ENCODE measurements at places on chromosomes 2 and 18. TPM values are rescaled to one million over a fixed set of nuclear protein-coding genes. Genes with fewer than 3 reads are reported as not detected.

The SPP2 gene
- polyA plus RNA-seq: not detected

The SIX2 gene
- 1.0 TPM for polyA plus RNA-seq

The IAH1 gene
- 56.6 TPM for polyA plus RNA-seq

The C2orf92 gene
- polyA plus RNA-seq: 9.4 TPM

The MC5R gene
- not detected for polyA plus RNA-seq

The CCBE1 gene
- 3.7 TPM for polyA plus RNA-seq

The LRATD1 gene
- 0.76 TPM for polyA plus RNA-seq

The BMPR2 gene
- polyA plus RNA-seq: 17.8 TPM

The MOGAT1 gene
- polyA plus RNA-seq: 0.34 TPM

The GALM gene
- polyA plus RNA-seq: 47.4 TPM

DNA sequence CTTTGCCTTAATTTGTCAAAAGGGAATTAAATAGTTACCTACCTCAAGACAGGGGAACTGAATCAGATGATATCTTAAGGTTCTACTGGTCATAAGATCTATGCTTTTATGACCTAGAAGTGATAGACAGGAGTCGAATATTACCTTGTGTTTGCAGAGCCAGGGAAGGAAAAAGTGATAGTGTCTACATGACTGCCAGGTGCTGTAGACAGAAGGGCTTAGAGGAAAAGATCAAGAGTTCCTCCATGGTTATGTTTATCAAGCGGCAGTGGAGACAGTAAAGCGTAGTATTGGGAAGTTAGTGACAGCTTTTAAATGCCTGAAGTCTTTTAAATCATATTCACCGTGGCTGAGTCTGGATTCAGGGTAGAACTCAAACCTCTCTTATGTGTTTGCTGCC is 11.9 kb downstream of the CRIM1 start:
- H3K4me1 ChIP-seq: peaks cover 30% of the 10 kb centered on the region
- H3K27ac ChIP-seq: no peak overlapping the region
- H3K36me3 ChIP-seq: no peaks in the 10 kb centered on the region
- peaks cover 3% of the 10 kb centered on the region for H3K27me3 ChIP-seq

DNA sequence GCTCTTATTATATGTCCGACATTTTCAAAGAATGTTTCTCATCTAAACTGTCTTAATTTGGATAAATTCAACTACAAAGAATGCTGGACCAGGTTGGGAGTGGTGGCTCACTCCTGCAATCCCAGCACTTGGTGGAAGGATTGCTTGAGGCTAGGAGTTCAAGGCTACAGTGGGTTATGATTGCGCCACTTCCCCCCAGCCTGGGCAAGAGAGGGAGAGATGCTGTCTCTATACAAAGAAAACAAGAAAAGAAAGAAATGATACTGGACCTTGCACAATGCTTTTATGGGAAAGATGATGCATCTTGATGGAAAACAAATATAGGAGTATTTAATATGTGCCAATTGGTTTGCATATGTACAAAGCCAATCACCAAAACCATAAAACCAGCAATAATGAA is 296.7 kb downstream of the LPIN1 start:
- H3K27ac ChIP-seq: no peak overlapping the region
- DNase-seq: no peak
- no peaks in the 10 kb centered on the region for H3K36me3 ChIP-seq
- H3K4me3 ChIP-seq: no peak overlapping the region
- no peaks in the 10 kb centered on the region for H3K27me3 ChIP-seq
- no peaks in the 10 kb centered on the region for H3K4me1 ChIP-seq

DNA sequence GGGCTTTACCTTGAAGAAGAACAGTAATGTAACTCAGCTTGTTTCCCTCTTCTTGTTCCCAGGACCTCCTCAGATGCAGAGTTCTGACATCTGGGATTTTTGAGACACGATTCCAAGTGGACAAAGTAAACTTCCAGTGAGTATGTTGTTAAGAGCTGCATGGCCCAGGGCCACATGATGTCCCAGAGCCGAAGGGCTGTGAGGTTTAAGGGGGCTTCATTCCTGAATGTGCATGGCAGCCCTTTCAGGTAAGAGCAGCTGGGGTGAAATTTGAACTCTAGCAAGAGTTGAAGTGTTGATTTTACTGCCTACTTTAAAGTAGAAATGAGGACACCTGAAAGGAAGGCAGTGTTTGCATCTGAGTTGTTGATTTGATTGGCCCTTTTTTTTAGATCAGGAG is 13.3 kb downstream of the CHMP1B start:
- H3K27me3 ChIP-seq: no peaks in the 10 kb centered on the region
- DNase-seq: no peak
- no peak overlapping the region for H3K27ac ChIP-seq
- no peak overlapping the region for H3K4me3 ChIP-seq

- DNase-seq: no peak
- H3K4me1 ChIP-seq: no peaks in the 10 kb centered on the region
- H3K4me3 ChIP-seq: no peak overlapping the region
- no peaks in the 10 kb centered on the region for H3K27me3 ChIP-seq
- no peaks in the 10 kb centered on the region for H3K36me3 ChIP-seq
Measured at GRCh38 chr18:3472681-3473544, 22.9 kb downstream of the TGIF1 start.

- DNase-seq: no peak
- H3K4me3 ChIP-seq: no peak overlapping the region
- no peaks in the 10 kb centered on the region for H3K4me1 ChIP-seq
- no peak overlapping the region for H3K27ac ChIP-seq
Measured at GRCh38 chr2:168295051-168295450, 47.7 kb upstream of the STK39 start.

- H3K27me3 ChIP-seq: no peaks in the 10 kb centered on the region
- no peak overlapping the region for H3K27ac ChIP-seq
- H3K36me3 ChIP-seq: no peaks in the 10 kb centered on the region
Measured at GRCh38 chr18:37307181-37307580, 258.4 kb downstream of the CELF4 start.

DNA sequence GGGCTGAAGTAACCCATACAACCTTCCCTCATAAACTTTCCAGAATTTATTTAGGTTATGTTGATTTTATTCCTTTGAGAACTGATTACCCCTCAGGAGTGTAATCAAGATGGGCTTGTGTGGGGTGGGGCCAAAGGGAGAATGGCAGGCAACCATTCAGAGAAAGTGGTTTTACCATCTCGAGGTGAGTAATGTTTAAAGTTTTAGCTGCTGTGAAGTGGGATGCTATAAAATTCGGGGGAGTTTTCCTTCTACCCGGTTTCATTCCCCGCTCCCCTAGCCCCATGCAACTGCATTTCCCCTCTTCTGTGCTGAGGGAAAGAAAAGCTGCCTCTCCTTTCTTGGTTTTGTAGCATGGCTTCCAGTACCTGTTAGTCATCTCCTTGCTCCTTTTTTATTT is 34.7 kb downstream of the MAP4K4 start:
- H3K4me1 ChIP-seq: peaks cover 41% of the 10 kb centered on the region
- H3K36me3 ChIP-seq: no peaks in the 10 kb centered on the region
- peak overlapping the region; percentile 56 for H3K27ac ChIP-seq
- no peaks in the 10 kb centered on the region for H3K27me3 ChIP-seq

DNA sequence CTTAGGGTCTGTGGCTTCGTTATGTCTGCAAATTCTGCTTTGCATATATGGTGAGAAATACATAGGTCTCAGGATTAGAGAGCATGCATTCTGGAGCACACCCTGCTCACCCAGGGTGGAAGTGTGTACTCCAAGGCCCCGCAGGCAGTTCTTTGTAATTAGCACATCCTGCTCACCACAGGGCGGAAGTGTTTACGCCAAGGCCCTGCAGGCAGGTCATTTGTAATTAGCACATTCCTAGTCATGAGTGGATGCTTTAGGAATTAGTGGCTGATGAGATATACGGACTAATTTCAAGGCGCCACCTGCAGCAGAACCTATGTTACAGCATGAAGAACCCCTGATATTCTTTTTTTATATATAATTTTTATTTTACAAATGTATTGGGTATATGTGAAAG is 4.2 kb downstream of the ALLC start:
- H3K4me1 ChIP-seq: peaks cover 21% of the 10 kb centered on the region
- H3K36me3 ChIP-seq: no peaks in the 10 kb centered on the region
- no peak overlapping the region for H3K4me3 ChIP-seq
- no peaks in the 10 kb centered on the region for H3K27me3 ChIP-seq
- no peak overlapping the region for H3K27ac ChIP-seq

DNA sequence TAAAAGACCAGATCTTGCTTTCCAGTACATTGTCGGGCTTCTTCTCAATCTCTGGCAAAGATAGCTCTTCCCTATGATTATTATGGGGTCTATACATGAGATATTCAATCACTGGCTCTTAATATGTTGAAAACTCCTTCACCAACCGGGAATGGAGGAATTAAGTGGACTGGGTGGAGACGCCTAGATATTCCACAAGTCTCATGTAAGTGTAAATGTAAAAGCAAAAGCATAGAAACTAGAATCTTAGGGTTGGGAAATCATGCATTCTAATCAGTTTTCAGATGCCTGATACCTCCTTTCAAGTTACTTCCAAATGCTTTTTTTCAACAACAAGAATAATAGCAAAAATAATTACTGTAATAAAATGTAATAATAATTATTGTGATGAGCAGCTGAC is 38.0 kb downstream of the DPP4 start:
- DNase-seq: no peak
- no peaks in the 10 kb centered on the region for H3K36me3 ChIP-seq
- peaks cover 13% of the 10 kb centered on the region for H3K4me1 ChIP-seq
- H3K27me3 ChIP-seq: peaks cover 3% of the 10 kb centered on the region

- DNase-seq: no peak
- H3K27ac ChIP-seq: no peak overlapping the region
- H3K36me3 ChIP-seq: no peaks in the 10 kb centered on the region
- no peaks in the 10 kb centered on the region for H3K27me3 ChIP-seq
- no peak overlapping the region for H3K4me3 ChIP-seq
Measured at GRCh38 chr2:138700716-138701115, 79.5 kb downstream of the NXPH2 start.

DNA sequence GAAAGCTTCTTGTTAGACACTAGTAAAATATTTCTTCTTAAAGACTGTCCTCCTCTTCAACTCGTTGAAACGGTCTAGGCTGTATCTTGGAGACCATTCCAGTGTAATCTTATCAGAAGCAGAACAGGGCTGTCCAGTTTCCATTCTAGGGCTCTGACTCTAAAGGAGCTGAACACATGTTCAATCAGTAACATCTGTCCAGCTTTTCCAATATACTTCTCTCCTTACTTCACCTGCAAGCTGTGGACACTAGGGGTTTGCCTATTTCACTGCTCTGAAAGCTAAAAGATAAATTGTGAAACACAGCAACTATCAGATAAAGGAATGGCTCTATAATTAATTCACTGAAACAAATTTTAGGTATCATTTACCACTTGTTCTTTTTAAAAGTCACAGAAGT is 73.8 kb downstream of the ZNF385B start:
- no peaks in the 10 kb centered on the region for H3K27me3 ChIP-seq
- peak overlapping the region; percentile 34 for H3K27ac ChIP-seq
- H3K4me1 ChIP-seq: peaks cover 35% of the 10 kb centered on the region
- H3K4me3 ChIP-seq: no peak overlapping the region
- no peaks in the 10 kb centered on the region for H3K36me3 ChIP-seq
- peak; percentile 6 for DNase-seq

GRCh38 chr2:189375842-189376241 is 65.4 kb upstream of the WDR75 start:
- peaks cover 14% of the 10 kb centered on the region for H3K4me1 ChIP-seq
- no peaks in the 10 kb centered on the region for H3K36me3 ChIP-seq
- no peak overlapping the region for H3K27ac ChIP-seq
- no peaks in the 10 kb centered on the region for H3K27me3 ChIP-seq
- H3K4me3 ChIP-seq: no peak overlapping the region
- DNase-seq: no peak

DNA sequence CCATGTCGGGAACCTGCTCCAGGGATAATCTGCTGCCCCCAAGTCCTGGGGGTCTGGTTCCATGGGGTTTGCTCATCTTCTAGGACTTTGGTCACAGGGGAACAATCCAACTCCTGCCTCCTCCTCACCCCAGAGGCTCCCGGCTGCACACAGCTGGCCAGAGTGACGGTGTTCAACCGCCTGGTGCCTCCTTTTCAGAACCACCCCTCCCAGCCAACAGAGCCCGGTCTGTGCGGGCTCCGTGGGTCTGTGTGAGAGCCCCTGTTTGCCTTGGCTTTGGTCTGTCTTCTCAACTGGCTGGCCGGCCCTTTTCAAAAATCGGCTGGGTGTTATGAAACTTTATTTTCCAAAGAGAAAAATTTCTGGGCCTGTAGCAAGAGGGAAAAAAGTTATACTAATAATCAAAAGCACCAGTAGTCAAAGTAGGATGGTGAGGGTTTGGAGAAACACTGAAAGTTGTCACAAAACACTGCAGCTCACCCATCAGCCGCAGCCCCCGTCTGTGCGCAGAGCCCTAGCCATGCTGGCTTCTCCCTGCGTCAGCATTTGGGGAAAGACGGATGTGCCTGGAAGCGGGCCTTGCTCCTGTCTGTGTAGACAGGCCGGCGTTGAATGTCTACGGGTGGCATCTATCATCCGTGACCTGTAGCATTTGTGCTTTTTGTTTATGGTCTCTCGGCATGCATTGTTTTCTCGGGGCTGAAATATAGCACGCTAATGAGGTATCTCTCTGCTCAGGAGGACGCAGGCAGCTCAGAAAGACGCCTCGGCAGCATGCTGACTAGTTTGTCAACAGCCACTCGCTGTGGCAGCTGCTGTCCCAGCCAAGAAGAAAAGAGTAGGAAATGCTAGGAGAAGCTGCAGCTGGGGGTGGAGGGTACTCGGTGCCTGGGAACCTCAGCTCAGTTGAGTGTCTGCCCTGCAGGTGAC is 138.6 kb downstream of the GLI2 start:
- H3K4me1 ChIP-seq: peaks cover 5% of the 10 kb centered on the region
- DNase-seq: no peak
- H3K4me3 ChIP-seq: no peak overlapping the region

GRCh38 chr2:241224851-241225438 is 36.5 kb downstream of the ANO7 start:
- no peak for DNase-seq
- H3K4me1 ChIP-seq: peaks cover 3% of the 10 kb centered on the region
- no peaks in the 10 kb centered on the region for H3K27me3 ChIP-seq
- no peak overlapping the region for H3K27ac ChIP-seq
- peaks cover 17% of the 10 kb centered on the region for H3K36me3 ChIP-seq

DNA sequence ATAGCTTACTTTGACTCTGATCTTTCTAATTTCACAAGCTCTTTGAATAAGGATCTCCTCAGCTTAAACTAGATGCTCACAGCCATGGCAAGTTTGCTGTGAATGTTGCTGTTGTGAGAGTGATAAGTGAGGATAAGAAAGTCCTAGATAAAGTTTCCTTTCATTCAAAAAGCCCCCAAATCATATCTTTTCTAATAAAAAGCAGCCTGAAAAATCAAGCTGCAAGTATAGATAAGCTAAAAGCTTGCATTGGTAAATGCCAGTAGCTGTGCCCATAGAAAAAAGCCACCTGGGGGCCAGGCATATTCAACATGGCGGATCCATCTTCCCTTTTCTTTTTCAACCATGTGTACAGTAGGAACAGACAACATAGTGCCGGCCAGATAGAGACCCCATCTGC is 4.3 kb downstream of the NLRC4 start:
- H3K4me1 ChIP-seq: no peaks in the 10 kb centered on the region
- no peak for DNase-seq
- H3K27ac ChIP-seq: no peak overlapping the region
- no peaks in the 10 kb centered on the region for H3K36me3 ChIP-seq
- H3K4me3 ChIP-seq: no peak overlapping the region

- H3K27me3 ChIP-seq: no peaks in the 10 kb centered on the region
- H3K4me3 ChIP-seq: no peak overlapping the region
- no peak overlapping the region for H3K27ac ChIP-seq
- no peak for DNase-seq
Measured at GRCh38 chr2:105324101-105324500, 5.4 kb downstream of the TGFBRAP1 start.

- peaks cover 43% of the 10 kb centered on the region for H3K27me3 ChIP-seq
- H3K36me3 ChIP-seq: no peaks in the 10 kb centered on the region
- H3K27ac ChIP-seq: no peak overlapping the region
- H3K4me3 ChIP-seq: no peak overlapping the region
Measured at GRCh38 chr2:154694881-154695280, 3.6 kb upstream of the KCNJ3 start.

GRCh38 chr2:15273452-15273851 is 287.7 kb downstream of the NBAS start:
- H3K4me3 ChIP-seq: no peak overlapping the region
- no peaks in the 10 kb centered on the region for H3K27me3 ChIP-seq
- no peak overlapping the region for H3K27ac ChIP-seq
- no peak for DNase-seq
- H3K36me3 ChIP-seq: no peaks in the 10 kb centered on the region
